ENCODE measurements at places on chromosomes 12 and 14. TPM values are rescaled to one million over a fixed set of nuclear protein-coding genes. Genes with fewer than 3 reads are reported as not detected.

DNA sequence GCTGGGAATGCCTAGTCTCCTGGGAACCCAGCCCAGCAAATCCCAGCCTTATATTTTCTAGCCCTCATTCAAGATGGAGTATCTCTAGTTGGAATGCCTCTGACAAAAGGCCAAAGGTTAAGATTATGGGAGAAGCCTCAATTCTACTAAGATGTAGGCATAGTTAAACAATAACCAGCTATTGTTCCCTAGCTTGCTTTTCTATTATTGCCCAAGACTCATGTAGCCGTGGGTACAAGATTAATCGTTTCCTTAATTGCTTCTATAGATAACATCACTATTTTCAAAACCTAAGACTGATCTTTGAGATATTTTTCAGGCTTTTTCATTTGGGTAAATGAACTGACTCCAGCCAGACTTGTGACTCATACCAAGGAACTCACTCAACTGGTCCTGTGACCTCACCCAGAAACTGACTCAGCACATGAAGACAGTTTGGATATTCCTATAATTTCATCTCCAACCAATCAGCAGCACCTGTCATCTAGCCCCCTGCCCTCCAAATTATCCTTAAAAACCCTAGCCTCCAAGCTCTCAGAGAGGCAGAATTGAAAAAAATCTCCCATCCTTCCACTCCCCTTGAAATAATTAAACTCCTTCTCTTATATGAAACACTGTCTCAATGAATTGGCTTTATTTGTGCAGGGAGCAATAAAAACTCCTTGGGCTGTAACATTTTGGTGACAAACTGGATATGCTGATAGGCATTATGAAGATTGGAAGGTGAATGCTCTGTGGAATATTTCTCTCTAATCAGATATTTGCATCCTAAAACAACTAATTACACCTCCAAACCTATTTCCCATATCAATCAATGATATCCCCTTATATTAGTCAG, 589.0 kb downstream of the C12orf50 start:
- no peak overlapping the region for H3K4me3 ChIP-seq
- no peak for DNase-seq
- no peaks in the 10 kb centered on the region for H3K4me1 ChIP-seq
- H3K36me3 ChIP-seq, result no peaks in the 10 kb centered on the region

Gene SDR9C7
- total RNA-seq, result 0.49 TPM

Gene RPGRIP1
- total RNA-seq, result not detected

DNA sequence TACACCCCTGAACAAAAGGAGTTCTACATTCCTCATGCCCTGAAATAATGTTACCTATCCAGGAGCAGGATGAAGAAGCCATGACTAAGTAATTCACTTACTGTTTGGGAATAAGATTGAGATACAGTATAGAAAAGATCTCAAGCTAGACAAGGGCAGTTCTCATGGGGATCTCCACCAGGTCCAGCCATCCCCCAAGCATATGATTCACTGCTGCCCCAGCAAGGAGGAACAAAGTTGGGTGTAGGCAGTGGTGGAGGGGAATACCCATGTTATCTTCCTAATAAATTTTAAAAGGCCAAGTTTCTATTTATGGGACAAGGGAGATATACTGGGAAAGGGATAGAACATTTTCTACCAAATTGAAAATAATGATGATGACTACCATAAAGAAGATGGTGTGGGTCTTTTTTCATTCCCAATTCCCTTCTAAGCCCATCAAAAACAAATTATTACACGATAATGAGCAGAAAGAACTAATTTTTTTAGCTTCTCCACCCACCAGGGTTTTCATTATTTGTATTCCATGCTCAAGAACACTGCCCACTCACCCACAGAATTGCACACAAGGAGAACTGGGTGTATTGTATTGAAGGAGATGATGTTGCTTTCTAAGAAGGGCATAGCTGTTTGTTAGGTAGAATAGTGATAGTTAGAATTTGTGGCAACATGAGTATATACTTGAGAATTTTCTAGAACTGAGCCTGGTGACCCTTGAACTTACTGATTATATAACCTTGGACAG, 204.6 kb downstream of the BTG1 start:
- H3K27me3 ChIP-seq, result no peaks in the 10 kb centered on the region
- no peak overlapping the region for H3K27ac ChIP-seq
- H3K4me3 ChIP-seq, result no peak overlapping the region
- no peaks in the 10 kb centered on the region for H3K4me1 ChIP-seq
- H3K36me3 ChIP-seq, result no peaks in the 10 kb centered on the region
- no peak for DNase-seq

Gene COCH
- total RNA-seq, result not detected
